ENCODE measurements at places on chromosomes 2 and 18.
A peak's percentile ranks its signal among the peaks of the same experiment; 100 is the strongest.

DNA sequence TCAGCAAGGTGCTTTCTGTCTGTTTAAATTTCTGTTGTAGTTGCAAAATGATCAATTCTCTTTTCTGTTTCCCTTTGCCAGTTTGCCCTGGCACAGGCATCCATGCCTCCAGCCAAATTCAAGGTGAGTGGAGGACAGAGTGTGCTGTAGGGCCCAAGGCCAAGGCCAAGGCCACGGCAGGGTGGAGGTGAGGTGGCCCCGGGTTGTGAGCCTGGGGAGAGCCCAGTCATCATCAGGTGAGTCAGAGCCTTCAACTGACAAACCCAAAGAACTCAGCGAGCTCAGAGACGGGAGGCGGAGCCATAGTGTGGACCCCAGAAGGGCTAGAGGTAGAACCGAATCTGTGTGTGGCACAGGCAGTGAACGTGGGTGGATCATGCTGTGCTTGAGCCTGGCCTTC, 55.7 kb downstream of the BCL2L11 start:
- no peak for DNase-seq

GRCh38 chr2:205807229-205807628, 124.9 kb downstream of the NRP2 start:
- DNase-seq, result no peak

DNA sequence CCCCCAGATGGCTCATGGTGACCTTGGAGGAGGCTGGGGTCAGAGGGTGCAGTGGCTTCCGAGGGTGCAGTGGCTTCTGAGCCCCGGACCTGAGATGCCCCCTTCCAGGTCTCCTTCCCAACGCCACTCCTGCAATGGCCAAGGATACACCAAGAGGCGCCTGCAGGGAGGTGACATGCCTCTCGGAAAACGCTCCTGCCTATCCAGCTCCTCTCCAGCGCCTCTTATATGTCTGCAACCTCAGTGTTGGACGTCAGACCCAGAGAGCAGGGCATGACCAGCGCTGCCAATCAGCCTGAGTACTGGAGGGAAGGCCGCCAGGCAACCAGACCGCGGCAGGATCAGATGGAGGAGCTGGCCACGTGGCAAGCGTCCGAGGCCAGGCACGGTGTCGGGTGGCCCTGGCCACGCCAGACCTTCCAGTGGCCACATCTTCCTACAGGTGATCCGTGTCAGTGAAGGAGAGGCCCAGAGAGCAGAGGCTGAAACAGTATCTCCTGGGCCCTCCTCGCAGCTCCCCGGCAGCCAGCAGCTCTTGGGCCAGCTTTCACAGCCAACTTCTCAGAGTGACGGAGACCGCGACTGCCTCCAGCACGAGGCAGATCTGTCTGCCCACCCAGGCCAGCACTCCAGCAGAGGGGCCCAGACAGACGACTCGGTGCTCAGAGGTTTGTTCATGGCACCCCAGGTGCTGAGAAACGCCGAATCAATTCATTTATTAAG, 199.5 kb upstream of the SALL3 start:
- no peak for DNase-seq

GRCh38 chr18:66646609-66647008, 42.7 kb upstream of the CDH19 start:
- DNase-seq, result no peak

- no peak for DNase-seq
Observed at GRCh38 chr2:240460253-240460711, 24.8 kb downstream of the GPC1 start.

GRCh38 chr2:120787822-120788700, 52.4 kb downstream of the GLI2 start:
- DNase-seq, result no peak

DNA sequence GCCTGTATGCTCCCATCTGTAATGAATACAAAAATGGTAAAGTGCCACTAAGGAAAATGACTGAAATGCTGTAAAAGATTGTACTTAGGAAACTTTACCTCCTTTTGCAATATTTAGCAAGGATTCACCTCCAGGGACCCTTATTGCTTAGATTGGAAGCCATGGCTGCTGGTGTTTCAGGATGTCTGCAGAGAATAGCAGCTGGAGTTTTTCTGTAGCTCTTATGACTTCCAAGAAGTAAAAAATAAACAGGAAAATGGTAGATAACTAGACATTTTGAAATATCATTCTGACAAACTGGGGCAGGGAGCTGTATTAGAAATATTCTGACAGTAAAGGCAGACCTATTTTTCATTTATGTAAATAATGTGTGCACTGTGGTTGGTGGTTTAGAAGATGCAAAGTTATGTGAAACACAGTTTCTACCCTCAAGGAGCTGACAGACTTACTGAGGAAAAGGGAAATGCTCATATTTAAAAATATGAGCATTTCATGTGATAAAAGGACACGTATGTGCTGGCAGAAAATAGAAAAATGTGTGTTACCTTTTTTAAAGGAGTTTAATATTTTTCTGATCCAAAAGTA, 224.9 kb upstream of the BOD1L2 start:
- peak; percentile 35 for DNase-seq

DNA sequence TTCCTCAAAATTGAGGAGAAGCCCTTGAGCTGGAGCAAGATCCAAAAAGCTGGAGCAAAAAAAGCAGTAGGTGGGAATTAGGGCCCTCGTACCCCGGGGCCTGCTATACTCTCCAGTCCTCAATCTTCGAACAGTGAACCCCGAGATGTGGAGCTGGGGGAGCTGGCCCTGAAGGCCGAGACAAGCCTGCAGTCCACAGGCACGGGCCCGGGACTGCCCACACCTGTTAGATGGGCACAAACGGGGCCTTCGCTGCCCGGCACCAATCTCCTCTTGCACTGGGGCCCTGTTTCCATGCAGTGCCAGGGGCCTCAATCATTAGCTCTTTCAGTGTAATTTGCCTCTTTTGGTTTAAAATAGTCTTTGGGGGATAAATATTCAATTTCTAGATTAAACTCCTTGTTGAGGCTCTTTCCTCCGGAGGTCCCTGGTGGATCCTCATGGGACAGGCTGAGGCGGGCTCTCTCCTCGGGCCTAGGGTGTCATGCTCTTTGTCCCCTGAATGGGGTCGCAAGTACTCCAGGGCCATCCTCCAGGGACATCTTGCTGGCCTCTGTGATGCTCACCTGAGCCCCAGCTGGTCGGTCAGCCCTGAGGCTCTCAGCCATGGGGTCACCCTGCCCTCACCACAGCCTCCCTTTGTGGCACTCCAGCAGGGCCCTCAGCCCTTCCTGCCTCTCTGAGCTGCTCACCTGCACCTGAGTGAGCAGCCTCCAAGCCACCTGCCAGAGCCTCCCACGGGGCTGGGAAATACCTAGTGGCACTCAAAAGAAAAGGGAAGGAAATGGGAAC, 223.6 kb downstream of the ALPK2 start:
- no peak for DNase-seq

GRCh38 chr2:204108330-204108751, 171.8 kb downstream of the ICOS start:
- peak; percentile 73 for DNase-seq

GRCh38 chr2:74559912-74560311, 5.4 kb downstream of the DOK1 start:
- no peak for DNase-seq

DNA sequence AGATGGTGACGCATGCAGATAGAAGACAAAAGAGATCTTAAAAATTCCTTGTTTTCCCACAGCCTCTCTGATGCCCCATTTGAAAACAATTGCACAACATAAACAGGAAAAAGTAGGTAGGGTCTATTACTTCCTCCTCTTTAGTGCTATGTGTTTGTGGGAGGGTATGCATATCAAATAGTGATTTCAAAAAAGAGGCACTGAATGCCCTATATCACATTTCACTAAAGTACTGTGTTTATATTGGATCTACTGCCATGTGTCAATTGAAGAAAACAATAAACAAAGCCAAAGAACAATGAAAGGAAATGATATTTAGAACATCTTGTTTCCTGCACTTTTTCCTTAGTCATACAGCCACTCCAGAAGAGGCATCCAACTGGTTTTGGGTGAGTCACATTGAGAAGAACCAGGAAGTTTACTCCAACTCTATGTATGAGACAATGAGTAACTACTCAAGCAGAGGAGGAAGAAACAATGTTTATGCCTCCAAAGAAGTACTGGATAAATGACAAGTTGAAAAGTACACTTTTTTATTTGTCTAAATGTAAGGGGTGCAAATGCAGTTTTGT, 583.6 kb downstream of the FBXO15 start:
- no peak for DNase-seq

- DNase-seq, result no peak
Observed at GRCh38 chr18:59481436-59481835, 122.4 kb upstream of the LMAN1 start.

DNA sequence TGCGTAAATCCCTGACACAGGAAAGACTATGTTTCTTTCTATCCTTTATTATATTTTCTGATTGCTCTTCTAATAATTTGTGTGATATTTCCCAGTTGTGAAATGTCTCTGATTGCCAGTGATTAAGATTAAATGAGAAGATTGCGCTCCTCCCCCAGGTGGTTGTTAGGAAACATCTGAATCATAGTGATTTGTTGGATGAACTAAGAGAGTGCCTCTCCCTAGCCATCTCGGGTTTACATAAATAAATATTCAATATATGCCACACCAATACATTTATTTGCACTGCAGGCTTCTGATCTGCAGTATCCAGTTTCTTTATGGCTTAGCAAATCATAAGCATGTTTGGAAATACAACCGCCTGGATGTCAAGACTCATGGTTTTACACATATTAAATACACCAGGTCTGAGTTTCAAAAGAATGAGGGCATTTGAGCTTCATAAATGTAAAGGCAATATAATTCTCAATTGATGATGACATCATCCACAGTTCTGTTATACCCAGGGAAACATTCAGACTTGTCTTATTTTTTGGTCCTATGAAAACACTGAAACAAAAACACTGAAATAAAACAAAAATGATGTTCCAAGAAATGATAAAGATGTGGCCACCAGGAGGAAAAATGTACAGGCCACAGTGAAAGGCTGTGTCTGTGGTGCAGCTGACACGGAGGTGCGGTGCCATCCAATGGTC, 826.7 kb upstream of the ACVR2A start:
- DNase-seq, result no peak

DNA sequence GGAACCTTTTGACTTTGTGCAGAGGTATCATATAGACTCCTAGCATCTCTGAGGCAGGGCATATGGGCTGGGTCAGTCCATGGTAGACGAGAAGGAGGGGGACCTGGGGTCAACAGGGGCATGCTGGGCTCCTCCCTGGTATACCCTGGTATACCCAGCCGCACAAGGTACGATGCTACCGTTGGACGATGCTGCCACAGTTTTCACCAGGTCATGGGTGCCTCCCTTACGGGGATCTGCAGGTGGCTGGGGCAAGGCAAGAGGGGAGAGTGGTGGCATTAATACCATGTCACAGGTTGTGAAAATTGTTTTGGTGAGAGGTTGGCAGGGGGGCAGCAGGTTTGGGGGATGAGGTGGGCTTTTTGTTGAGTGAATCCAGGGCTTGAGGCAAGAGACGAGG, 149.8 kb downstream of the TSN start:
- DNase-seq, result no peak

DNA sequence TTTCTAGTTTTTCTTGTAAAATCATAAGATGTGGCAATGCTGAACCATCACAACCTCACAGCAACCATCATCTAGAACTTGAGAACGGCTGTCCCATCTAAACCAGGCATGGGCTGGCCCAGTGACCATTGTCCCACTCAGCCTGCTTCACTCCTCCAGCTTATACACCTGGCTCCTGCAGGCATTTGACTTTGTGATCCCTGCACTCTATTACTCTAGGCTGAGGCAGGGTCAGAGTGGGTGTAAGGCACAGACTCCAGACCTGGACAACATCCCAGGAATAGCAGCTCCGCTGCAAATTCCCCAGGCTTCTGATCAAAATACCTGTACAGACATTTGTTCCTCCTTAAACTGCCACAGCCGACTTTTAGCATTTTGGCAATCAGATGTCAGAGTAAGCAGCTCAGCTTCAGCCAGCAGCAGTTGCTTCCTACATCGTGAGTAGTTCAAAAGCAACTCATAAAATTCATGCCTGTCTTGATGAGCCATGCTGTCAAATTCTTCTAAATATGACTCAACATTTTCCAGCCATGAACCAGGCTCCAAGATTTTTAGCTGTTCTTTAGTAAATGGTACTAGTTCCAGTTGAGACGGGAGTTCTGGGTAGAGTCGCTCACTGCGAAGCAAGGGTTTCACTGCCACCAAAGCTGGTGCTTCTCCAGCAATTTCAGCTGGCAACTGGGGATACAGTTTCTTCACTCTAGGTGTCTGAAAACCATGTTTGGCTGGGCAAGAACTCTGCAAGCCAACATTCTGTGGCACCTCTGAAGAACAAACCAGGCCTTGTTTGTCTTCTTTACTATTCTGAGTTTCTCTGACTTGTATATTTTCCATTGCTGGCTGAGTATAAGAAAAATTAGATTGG, 12.8 kb downstream of the EPG5 start:
- DNase-seq, result no peak

- DNase-seq, result peak; percentile 0
Observed at GRCh38 chr2:55923091-55923981, at the start of gene EFEMP1. Gene EFEMP1 (minus strand): TSS chr2:55923782. CDS start chr2:55922440, 1,342 bp downstream.
